ENCODE measurements at places on chromosomes 4 and X.
A peak's percentile ranks its signal among the peaks of the same experiment; 100 is the strongest.

DNA sequence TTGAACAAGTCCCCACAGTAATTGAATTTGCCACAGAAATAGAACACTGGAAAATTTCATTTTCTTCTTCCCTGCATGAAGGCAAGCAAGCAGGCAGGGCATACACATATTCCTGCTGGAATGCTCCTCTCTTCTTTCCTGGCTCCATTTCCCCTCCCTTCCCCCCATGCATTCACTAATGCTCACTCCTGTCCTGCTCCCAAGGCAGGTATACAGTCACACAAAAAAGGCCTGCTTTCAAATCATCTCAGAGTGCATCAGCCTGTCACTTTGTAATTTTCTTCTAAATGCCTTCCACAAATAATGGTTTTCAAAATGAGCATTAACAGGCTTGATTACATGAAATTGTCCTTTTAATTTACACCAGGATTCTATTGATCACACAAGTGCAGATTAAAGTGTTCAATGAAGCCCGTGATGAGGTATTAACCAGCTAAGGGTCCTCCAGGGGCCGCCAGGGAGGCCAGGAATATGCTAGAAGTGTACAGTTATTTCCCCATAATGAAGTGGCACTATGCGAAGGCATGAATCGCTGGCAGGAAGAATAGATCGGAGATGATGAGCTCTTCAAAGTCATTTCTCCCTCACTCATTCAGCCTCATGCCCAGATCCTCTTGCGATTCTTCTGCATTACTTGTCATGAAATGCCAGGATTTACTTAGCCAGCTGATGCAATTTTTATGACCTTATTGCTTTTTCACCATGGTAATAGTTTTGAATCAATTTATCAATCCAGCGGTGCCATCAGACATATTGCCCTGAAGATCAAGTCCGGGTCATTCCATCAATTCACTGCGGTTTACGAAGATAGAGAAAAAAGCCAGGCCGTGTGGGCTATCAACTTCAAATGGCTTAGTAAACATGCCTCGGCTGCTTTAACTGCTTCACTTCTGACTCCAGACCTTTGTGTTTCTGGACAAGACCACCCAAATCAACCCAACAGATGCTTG is 243.5 kb downstream of the GPAT3 start:
- DNase-seq, result no peak

DNA sequence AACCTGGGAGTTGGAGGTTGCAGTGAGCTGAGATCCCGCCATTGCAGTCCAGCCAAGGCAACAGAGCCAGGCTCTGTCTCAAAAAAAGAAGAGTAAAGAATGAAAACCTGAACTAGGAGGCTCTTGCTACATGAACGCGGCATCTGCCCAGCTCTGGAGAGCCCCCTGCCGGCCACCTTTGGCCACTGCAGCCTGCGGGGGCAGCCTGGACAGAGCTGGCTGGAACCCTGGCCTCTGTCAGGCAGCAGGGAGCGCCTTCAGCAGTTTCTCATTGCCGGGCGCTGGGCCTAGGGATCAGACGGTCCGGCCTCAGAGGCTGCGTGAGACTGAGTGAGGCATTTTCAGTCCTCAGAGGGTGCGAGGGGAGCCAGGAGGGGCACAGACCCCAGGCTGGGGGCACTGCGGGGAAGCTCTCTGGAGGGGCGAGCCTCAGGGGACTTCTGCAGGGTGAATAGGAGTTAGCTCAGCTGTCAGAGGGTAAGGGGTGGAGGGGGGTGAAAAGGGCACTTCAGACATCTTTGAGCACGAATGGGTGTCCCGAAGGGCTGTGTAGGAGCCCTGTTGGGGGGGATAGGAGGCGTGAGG is 17.5 kb downstream of the DOK7 start:
- DNase-seq, result no peak

GRCh38 chr4:122882857-122883735 is 39.3 kb downstream of the NUDT6 start:
- DNase-seq, result no peak

DNA sequence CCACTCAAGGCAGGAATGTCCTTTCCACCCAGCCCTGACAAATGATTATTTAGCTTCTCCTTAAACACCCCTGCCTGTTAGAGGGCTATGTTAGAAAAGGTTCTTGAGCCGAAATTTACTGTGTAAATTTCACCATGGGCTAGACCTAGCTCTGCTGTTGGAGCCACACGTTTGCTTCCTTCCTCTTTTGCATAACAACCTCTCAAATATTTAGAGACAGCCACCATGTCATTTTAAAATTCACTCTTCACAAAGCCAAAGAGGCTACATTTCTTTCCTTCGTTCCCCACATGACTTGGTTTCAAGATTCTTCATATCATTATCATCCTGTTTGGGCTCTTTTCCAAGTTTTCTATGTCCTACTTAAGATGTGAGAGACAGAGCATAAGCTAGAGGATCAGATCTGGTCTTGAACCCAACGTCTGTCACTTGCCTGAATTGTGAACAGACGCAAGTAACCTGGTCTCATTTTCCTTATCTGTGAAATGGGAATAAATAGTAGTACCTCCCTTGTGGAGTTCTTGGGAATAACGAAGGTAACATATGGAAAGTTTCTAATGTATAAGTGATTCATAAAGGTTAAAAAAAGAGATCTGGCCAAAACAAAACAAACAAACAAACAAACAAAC is 6.7 kb downstream of the DOCK11 start:
- DNase-seq, result no peak

- no peak for DNase-seq
These were observed 177.6 kb upstream of the GLRA2 start for GRCh38 chrX:14351611-14352303.

- DNase-seq, result no peak
These were observed 37.0 kb downstream of the TNIP3 start for GRCh38 chr4:121127100-121127499.

DNA sequence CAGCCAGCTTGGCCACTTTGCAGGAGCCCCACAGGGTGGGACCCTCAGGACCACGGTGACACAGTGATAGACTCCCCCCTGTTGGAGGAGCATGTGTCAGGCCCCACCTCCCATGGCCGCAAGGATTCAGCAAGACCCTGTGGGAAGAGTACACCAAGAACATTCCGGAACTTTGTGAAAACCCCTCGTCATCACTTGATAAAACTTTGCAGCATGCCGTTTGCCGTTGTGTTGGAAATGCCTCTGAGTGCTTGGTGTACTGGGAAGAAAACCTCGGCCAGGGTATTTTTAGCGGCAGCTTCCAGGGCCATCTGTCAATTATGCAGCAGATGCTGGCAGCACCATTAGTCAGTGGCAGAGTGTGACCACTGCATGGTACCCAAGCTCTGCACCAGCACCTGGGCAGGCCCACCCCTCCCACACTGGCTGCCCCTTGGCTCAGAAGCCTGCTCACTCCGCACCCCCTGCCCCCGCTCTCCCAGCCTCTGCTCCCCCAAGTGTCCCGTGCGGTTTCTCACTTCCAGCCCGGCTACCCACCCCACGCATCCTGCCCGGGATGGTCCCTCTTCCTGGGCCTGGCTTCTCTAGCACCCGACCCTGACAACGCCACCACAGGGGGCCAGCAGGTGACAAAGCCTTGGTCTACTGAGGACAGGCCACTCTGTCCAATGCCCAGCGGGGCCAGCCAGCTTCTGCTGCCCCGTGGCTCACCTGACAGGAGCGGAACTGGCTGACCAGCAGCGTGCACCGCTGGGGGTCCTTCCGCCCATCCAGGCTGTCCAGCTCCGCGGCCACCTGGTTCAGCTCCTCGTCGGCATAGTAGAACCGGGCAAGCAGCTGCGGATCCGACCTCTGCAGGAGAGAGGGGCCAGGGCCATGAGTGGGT is 65.0 kb downstream of the ZFYVE28 start:
- no peak for DNase-seq

- DNase-seq, result peak; percentile 68
These were observed 119.2 kb downstream of the IRF2 start for GRCh38 chr4:184355111-184355604.

- DNase-seq, result no peak
These were observed 21.6 kb upstream of the REPS2 start for GRCh38 chrX:16924631-16925480.

GRCh38 chrX:3415011-3415410 is 68.6 kb upstream of the MXRA5 start:
- no peak for DNase-seq

GRCh38 chr4:121056066-121056465 is 16.3 kb downstream of the NDNF start:
- DNase-seq, result no peak

DNA sequence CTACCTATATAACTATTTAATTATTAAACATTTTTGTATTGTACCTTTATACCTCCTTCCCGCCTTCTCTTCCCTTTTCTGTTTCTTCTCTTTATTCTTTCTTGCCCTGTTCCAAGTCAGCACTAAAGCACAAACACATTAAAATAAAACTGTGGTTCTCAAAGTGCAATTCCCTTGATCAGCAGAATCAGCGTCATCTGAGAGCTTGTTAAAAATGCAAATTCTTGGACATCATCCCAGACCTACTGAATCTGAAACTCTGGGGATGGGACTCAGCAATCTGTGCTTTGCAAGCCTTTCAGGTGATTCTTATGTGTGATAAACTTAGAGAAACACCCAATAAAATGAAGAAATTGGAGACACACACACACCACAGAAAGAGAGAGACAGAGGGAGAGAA is 178.4 kb upstream of the BMP3 start:
- no peak for DNase-seq

GRCh38 chr4:72442147-72442546 is 126.9 kb downstream of the ADAMTS3 start:
- no peak for DNase-seq

DNA sequence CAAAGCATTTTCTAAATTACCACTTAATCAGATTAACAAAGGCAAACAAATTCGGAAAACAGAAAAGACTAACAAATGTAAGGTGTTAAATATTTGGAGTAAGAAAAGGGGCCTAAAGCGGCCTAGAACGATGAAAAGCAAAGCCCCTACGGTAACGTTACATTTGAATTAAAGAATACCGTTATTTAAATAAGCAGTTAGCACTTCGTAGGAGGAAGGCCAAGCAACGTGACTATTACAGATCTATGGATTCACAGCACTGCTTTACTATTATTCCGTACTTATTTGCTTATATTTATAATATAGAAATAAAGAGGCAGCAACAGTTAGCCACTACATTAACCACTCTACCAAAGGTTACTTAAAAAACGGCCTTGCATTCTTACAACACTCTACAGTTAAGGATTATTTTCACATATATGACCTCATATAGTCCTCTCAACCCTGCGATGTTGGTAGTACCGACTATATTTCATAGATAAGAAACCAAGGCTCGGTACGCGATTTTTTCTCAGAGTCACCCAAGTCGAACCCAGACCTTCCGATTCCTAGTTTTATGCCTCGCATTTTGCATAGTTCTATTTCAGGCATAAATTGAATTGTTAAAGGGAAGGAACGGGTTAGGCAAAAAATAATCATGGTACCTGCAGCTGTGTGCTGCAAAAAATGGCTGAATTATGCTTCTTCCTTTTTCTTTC is 2.9 kb downstream of the KLHL15 start:
- DNase-seq, result no peak

Data from HS-5 (cell line).